ENCODE measurements at places on chromosomes 1 and 21.

GRCh38 chr21:44365251-44365966, 12.0 kb downstream of the TRPM2 start:
- DNase-seq = no peak

- DNase-seq = peak; percentile 68
These were observed 16.6 kb downstream of the NPL start for GRCh38 chr1:182806015-182806678.

GRCh38 chr1:236760480-236760879, 34.6 kb upstream of the MTR start:
- DNase-seq = no peak

GRCh38 chr1:225454733-225455132, 26.9 kb upstream of the LBR start:
- no peak for DNase-seq

DNA sequence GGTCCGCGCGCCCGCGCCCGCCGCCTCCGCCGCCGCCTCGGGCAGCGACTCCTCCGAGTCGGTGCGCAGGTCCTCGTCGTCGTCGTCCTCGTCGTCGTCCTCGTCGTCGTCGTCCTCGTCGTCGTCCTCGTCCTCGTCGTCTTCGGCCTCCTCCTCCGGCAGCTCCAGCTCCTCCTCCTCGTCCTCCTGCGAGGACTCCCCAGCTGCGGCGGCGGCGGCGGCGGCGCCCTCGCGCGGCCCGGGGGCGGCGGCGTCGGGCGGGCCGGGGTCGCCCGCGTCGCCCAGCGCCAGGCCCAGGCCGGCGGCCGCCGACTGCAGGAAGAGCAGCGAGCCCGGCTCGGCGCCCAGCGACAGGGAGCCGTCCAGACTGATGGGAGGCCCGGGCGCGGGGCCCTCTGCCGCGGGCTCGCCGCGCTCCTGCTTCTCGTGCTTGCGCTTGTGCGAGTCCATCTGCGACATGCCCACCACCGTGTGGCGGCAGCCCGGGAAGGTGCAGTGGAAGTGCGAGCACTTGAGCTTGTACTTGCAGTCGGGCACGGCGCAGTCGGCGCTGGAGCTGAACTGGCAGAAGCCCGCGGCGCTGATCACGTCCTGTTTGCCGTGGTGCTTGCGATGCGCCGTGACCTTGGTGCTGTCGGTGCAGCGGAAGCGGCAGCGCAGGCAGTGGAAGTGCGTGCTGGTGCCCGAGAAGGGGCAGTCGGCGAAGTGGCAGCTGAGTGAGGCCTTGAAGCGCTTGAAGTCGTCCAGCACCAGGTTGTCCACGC, 157.3 kb downstream of the CASZ1 start:
- DNase-seq = no peak

DNA sequence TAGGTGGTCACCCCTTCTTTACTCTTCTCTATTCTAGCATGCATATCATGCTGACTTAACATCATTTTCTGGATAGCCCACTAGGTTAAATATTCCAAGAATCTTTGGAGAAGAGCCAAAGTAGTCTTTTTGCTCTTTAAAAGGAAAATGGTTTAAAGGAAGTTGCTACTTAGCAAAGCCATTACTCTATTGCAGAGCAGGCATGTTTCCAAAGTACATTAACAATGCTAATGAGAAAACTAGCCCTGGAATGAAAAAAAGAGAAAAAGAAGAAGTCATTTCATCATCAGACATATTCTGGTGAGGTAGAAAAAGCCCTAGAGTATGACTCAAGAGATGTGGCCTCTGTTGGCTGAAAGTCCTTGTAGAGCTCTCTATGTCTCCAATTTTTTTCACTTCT, 74.0 kb downstream of the NUF2 start:
- no peak for DNase-seq

DNA sequence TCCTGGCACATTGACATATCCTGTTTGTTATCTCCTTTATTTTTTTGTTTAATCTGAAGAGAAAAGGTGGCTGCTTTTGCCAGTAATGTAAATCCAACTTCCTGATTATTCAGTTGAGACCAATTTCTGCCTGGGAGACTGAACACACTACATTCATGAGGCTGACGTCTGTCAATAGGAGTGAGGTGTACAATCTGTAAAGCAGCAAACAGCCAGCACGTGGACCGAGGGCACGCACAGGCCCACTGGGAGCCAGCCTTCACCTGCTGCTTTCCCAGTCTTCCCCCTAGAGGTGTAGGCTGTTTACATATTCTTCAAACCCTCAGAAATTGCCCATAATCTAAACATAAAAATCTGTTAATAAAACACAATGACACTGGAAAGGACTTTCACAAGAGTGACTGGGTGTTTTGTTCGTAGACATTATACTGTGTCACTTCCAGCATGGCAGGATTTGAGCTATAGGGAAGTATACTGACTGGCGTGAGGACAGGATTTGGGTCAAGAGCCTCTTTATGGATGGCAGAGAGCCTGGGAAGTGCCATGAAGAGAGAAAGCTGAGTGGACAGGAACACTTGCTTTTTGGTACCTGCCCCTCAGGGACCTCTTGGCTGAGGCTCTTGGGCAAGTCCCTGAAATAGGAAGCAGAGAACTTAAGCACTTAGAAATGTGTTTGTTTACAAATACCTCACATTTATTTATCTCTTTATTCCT, 552.9 kb upstream of the CAMK1G start:
- no peak for DNase-seq

DNA sequence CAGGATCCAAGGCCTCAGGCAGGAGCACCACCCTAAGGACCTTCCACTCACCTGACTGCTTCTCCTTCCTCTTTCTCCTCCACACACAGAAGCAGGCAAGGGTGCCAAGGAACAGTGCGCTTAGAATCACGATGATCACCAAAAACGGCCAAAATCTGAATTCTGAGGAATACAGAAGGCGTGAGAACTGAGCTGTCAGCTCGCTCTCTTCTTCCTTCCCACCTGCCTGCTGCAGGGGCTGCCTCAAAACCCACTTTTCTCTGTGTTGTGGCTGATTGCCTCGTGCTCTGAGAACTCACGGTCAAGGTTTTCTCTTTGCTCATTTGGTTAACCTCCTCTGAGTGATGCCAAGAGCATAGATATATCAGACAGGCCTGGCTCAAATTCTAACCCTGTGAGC, 23.8 kb downstream of the CD244 start:
- no peak for DNase-seq

GRCh38 chr1:228311091-228311490, 95.5 kb downstream of the TRIM11 start:
- DNase-seq = no peak

- DNase-seq = no peak
These were observed 17.7 kb downstream of the CRYZ start for GRCh38 chr1:74715236-74715502.

GRCh38 chr21:45975020-45975666, 6.4 kb upstream of the COL6A1 start:
- DNase-seq = no peak

DNA sequence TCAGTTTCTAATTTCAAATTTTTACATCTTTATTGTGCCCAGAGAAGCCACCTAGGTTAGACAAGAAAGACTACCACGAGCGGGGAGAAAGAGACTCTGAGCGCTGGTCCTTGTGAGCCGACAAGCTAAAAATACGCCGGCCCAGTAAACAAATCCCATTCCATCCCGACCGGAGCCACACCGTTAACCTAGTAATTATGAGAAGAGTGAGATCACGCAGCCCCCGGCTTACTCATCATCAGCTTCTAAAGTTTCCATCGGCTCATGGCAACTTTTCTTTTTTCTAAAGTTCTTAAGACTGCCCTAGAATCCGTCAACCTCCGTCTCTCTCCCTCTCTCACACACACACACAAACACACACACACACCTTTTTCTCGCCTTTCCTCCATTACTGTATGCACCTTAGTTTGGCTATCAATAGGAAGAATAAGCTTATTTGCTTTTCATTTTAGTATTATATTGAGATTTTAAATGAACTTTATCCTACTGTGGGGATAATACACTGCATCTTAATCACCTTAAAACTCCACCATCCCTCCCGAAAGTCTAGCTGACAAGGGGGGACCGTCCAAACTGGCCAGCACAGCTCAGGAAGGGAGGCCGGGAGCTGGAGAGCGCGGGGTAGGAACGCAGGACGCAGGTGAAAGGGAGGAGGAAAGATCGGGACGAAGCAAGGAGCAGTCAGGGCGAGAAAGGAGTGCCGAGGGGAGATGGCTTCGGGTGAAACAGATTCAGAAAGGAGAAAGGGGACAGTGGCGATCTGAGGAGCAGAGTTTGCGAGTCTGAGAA, 728 bp downstream of the OTUD7B start:
- peak; percentile 76 for DNase-seq

- no peak for DNase-seq
These were observed 130.1 kb downstream of the HMCN1 start for GRCh38 chr1:185864331-185864730.

GRCh38 chr1:203765029-203765837, at the start of gene LAX1:
Gene LAX1 (plus strand): TSS chr1:203765183. CDS start chr1:203765566, 383 bp downstream.
- DNase-seq = no peak

DNA sequence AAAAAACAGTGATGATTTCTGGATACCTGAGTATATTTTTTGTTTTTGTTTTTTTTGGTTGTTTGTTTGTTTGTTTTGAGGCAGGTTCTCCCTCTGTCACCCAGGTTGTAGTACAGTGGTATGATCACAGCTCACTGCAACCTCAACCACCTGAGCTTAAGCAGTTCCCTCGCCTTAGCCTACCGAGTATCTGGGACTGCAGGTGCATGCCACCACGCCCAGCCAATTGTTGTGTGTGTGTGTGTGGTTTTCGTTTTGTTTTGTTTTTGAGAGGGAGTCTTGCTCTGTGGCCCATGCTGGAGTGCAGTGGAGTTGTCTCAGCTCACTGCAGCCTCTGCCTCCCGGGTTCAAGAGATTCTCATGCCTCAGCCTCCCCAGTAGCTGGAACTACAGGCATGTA, 55.3 kb upstream of the RCC1 start:
- DNase-seq = no peak

- peak; percentile 12 for DNase-seq
These were observed 106.1 kb downstream of the RWDD3 start for GRCh38 chr1:95340061-95340460.

DNA sequence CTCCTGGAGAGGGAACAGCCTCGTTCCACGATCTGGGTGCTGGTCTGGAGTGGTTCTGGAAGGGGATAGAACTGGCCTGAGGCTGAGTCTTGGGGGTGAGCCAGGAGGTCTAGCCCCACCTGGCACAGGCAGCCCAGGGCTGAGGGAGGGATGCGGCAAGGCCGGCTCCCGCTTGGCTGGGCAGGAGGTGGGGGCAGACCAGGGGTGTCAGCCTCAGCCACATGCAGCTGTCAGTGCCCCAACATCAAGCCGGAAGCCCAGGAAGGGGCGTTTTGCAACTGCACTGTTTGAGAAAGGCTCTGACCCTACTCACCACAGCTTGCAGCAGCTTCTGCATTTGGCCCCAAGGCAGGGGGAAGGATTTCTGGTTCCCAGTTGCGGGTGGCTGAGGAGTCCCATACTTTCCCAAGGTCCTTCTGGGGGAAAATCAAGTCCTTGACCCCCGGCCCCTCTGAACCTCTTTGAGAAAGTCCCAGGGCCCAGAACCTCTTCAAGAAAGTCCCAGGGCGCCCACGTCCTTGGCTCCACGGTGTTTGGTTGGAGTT, 2.0 kb downstream of the EFHD2 start:
- peak; percentile 23 for DNase-seq
